Progenitor cell of endocrine pancreas (in vitro differentiated cells): ENCODE measurements at places on chromosomes 7 and 10. TPM values are rescaled to one million over a fixed set of nuclear protein-coding genes. Genes with fewer than 3 reads are reported as not detected.

GRCh38 chr10:28467615-28468014 is 65.3 kb upstream of the WAC start:
- no peak for DNase-seq

DNA sequence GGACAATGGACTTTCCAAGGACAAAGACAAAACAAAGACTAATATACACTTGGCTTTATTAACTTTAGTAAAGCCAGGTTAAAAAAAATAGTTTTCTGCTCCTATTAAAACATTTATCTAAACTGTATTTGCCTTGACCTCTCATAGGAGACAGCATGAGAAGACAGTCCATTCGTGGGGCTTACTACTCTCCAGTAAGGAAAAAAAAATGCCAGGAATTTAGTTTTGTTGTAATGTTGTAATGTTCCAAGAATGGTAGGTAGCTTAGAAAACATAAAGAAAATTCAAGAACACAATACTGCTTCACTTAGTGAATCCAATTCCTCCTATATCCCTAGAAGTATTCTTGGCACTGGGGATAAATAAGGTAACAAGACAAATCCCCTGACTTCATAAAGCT is 81.7 kb downstream of the KMT2C start:
- no peak for DNase-seq

DNA sequence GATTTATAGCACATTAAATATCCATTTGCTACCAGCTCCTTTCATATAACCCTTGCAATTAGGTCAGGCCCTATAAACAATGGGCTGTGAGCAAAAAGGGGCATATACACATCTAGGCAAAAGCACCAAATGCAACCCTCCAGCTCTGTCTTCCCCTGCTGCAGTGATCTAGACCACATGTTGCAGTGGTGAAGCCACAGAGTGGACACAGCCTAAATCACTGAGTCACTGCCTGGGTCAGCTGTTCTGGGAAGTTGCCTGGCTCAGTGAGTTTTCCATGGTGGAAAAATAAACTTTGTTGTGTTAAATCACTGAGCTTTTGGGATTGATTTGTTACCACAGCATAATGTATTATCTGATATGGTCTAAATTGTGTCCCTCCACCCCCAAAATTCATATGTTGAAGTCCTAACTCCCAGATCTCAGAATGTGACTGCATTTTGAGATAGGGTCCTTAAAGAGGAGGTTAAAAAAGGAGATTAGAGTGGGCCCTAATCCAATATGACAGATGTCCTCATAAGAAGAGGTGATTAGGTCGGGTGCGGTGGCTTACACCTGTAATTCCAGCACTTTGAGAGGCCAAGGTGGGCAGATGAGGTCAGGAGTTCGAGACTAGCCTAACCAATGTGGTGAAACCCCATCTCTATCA is 70.4 kb downstream of the ZFAND4 start:
- DNase-seq: no peak

DNA sequence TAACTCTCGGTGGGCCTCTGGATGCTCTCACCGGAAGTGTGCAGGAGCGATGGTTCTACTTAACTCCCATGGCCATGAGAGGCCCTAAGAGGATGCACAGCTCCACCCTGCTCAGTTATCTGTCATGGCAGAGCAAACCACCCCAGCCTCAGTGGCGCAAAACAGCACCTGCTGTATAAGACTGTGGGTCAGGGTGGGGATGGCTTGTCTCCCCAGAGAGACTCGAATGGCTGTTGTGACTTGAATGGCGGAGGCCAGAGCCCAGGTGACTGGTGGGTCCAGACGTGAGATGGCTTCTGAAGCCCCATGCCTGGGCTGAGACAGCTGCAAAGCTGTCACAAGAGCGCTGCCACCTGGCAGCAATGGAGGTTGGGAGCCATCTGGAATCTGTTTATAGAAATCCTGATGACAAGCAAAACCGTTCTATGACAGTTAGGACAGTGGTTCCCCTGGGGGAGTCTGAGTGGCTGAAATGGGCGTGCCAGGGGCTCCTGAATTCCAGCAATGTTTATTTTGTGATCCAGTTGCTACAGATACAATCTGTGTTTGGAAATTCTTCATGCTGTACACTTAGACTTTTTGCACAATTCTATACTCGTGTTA is 490.5 kb downstream of the TCERG1L start:
- no peak for DNase-seq

DNA sequence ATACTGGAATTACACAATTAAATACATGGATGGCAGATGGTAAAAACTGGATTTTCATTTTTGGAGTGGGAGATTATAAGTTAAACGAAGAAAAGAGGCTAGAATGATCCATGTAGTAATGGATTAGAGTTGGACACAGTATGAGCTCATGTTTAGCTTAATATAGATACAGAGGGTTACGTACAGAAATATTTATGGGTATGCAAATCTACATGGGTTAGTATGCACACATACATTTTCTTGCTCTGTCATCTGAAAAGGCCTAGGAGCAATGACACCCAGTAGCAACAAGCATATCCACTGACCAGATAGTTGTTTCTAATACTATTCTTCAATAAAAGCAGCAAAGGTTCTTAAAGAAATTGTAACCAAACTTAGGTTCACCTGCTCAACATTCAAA is 366.4 kb downstream of the SEMA3D start:
- DNase-seq: no peak

DNA sequence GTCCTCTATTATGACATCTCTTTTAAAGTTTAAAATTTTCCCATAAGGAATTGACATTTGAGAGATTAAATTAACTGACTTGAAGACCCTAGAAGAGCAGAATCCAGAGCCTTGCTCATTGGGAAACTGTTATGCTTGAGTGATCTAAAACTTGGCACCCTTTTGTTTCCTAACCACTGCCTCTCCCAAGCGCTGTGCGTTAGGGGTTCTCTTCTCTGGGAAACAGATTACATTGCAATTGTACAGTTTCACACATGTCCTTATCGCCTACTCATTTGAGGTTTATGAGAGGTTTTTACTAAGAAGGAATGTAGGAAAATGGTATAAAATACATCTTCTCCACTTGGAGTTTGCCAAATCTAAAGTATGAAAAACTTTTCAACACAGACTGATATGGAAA is 126.8 kb upstream of the AMPH start:
- DNase-seq: no peak

- no peak for DNase-seq
These were observed 19.4 kb downstream of the SLK start for GRCh38 chr10:103986360-103986759.

DNA sequence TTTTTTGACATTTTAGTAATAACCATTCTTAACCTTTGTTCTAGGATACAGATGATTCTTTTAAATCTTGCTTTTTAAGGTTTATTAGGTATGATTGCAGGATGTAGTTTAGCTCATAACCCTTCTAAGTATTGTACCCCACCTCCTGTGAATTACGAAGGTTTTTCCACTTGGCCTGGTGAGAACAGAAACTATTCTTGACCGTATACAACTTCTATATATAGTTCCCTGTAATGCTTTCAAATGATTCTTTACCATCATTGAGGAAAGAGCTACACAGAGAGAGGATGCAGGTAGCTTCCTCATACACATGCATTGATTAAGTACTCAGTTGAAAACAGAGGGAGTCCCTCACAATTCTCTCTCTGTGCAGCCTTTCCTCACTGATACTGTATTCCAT is 86.3 kb downstream of the PALS2 start:
- DNase-seq: no peak

GRCh38 chr7:16759840-16760239 is 6.3 kb downstream of the TSPAN13 start:
- no peak for DNase-seq

GRCh38 chr7:150801242-150801945 is 825 bp downstream of the TMEM176A start:
- DNase-seq: no peak

DNA sequence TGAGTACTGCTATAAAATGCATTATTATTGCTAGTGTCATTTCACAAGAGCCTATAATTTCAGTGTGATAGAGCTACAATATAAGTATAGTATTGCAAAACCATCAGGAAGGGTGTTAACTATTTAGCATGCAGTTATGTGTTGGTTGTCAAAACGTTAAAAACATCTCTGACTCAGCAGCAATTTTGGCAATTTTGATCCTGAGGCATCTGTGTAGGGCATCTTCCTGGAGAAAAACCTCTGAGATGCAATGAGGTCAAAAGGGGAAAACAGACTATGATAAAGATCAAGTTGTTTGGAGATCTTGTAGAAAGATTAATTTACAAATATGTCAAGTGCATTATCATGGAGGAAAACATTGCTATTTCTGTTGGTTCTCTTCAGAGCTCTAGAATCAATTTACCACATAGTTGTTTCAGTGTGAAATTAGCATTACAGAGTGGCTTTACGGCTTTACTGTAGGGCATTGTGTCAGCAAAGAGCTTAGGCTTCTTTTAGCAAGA is 5.3 kb downstream of the CFTR start:
- DNase-seq: no peak

- DNase-seq: no peak
These were observed 39.4 kb downstream of the PLXNA4 start for GRCh38 chr7:132536654-132537395.

DNA sequence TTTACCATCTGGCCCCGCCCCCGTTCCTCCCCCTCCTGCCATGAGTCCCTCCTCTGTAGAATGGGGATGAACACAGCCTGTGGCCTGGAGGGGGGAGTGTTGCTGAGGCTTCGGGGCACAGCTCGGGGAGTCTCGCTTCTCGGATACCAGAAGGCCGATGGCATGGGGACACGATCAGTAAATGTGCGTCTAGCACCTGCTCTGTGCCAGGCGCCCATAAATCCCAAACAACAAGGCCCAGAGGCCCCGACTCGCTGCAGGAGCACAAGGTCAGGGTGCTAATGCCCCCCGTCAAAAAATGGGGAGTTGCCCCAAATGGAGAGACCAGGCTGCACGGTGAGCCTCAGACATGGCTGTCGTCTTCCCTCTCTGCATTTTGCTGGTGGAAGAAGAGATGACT is 40.7 kb downstream of the JAKMIP3 start:
- no peak for DNase-seq

GRCh38 chr10:52004342-52004949 is 305.1 kb upstream of the CSTF2T start:
- DNase-seq: no peak

- peak; percentile 38 for DNase-seq
These were observed 557 bp downstream of the TMEM120A start for GRCh38 chr7:75993689-75994387.

GRCh38 chr10:69912589-69912988 is 110.9 kb downstream of the COL13A1 start:
- DNase-seq: no peak

ANKRD22 gene
- total RNA-seq: 0.18 TPM in 1 of 2 replicates, not detected in the other

PPP1R17 gene
- 0.96 and 1.2 TPM in 2 replicates for total RNA-seq

SPDYE1 gene
- not detected in 2 replicates for total RNA-seq

ELOVL3 gene
- total RNA-seq: not detected in 2 replicates

COX19 gene
- total RNA-seq: 20.3 and 20.6 TPM in 2 replicates

ARHGEF35 gene
- 17.3 and 19.5 TPM in 2 replicates for total RNA-seq

PLAC9 gene
- 0.79 and 1.6 TPM in 2 replicates for total RNA-seq

CYP2C9 gene
- 0.34 and 0.42 TPM in 2 replicates for total RNA-seq

KLF14 gene
- 0.09 and 0.14 TPM in 2 replicates for total RNA-seq
